ENCODE measurements at places on chromosomes 12 and 14. TPM values are rescaled to one million over a fixed set of nuclear protein-coding genes. Genes with fewer than 3 reads are reported as not detected.

The CMAS gene
- total RNA-seq = 42.5 TPM

The FAM186B gene
- 0.19 TPM for total RNA-seq

The SCN8A gene
- 1.3 TPM for total RNA-seq

The RERG gene
- 0.30 TPM for total RNA-seq

The OGFOD2 gene
- 11.0 TPM for total RNA-seq

The ISM2 gene
- 0.51 TPM for total RNA-seq

The PTPRR gene
- total RNA-seq = 0.20 TPM

The TAS2R13 gene
- total RNA-seq = not detected

The CTSG gene
- not detected for total RNA-seq

The CD9 gene
- total RNA-seq = 271 TPM

The PTPRO gene
- 0.12 TPM for total RNA-seq

Measured in A549 treated with Mapracorat at 1 μM for 4 hours (cell line).